Hair follicle dermal papilla cell (primary cell): ENCODE measurements at places on chromosomes 7 and 10. TPM values are rescaled to one million over a fixed set of nuclear protein-coding genes. Genes with fewer than 3 reads are reported as not detected.

Gene USP54
- 8.6 and 11.5 TPM in 2 replicates for total RNA-seq

Gene SYNPO2L
- under 0.01 TPM in 1 of 2 replicates, not detected in the other for total RNA-seq

Gene P4HA1
- total RNA-seq = 181 and 217 TPM in 2 replicates

Gene NKX6-2
- total RNA-seq = not detected in 2 replicates

Gene AKR1C4
- not detected in 2 replicates for total RNA-seq

Gene MRM2
- total RNA-seq = 16.2 and 17.8 TPM in 2 replicates

Gene NME8
- total RNA-seq = not detected in 2 replicates

Gene FLNC
- 87.9 and 107 TPM in 2 replicates for total RNA-seq

Gene CD36
- total RNA-seq = 7.5 and 8.9 TPM in 2 replicates

Gene UBE2H
- 62.4 and 63.3 TPM in 2 replicates for total RNA-seq

Gene DGKB
- total RNA-seq = 0.32 and 0.97 TPM in 2 replicates

Gene BMPR1A
- total RNA-seq = 72.3 and 87.5 TPM in 2 replicates

Gene KIAA1217
- 12.2 and 18.2 TPM in 2 replicates for total RNA-seq

Gene ZKSCAN5
- 14.2 and 14.6 TPM in 2 replicates for total RNA-seq

Gene DDC
- not detected in 2 replicates for total RNA-seq

Gene COL1A2
- total RNA-seq = 7,182 and 10,219 TPM in 2 replicates

Gene ZNF488
- under 0.01 TPM in 2 replicates for total RNA-seq

Gene ERVW-1
- total RNA-seq = not detected in 2 replicates

Gene UBE2D1
- 17.8 and 19.1 TPM in 2 replicates for total RNA-seq

Gene INMT
- total RNA-seq = 0.97 and 1.5 TPM in 2 replicates

Gene PALD1
- total RNA-seq = 0.12 and 0.16 TPM in 2 replicates

Gene EVX1
- total RNA-seq = not detected in 2 replicates

Gene CCDC172
- not detected in 2 replicates for total RNA-seq

Gene FAM25G
- not detected in 2 replicates for total RNA-seq

Gene LIPK
- not detected in 2 replicates for total RNA-seq

Gene GTPBP4
- 28.5 and 31.6 TPM in 2 replicates for total RNA-seq

Gene JAZF1
- 18.9 and 21.3 TPM in 2 replicates for total RNA-seq

Gene ITPRID1
- total RNA-seq = not detected in 2 replicates

Gene PDIA4
- total RNA-seq = 304 and 328 TPM in 2 replicates

Gene NPM3
- 44.3 and 58.3 TPM in 2 replicates for total RNA-seq

Gene AKR1C2
- total RNA-seq = 36.7 and 46.4 TPM in 2 replicates

Gene CTAGE4
- 0.49 and 1.9 TPM in 2 replicates for total RNA-seq

Gene GARIN1A
- total RNA-seq = 2.1 and 2.4 TPM in 2 replicates

Gene PNLIP
- total RNA-seq = not detected in 2 replicates

Gene LLCFC1
- total RNA-seq = not detected in 2 replicates

Gene TRIL
- 11.8 and 17.7 TPM in 2 replicates for total RNA-seq

Gene ZRANB1
- total RNA-seq = 26.2 and 29.2 TPM in 2 replicates

Gene VAX1
- total RNA-seq = not detected in 2 replicates

Gene GPR158
- total RNA-seq = 0.12 and 0.16 TPM in 2 replicates

Gene MEOX2
- 4.5 and 7.6 TPM in 2 replicates for total RNA-seq

Gene ALOX5
- not detected in 2 replicates for total RNA-seq

Gene CTAGE8
- 0.73 and 1.6 TPM in 2 replicates for total RNA-seq

Gene MRLN
- not detected in 2 replicates for total RNA-seq

Gene RGR
- total RNA-seq = not detected in 2 replicates

Gene GSDME
- total RNA-seq = 29.5 and 34.7 TPM in 2 replicates

Gene CALML3
- total RNA-seq = 0.12 TPM in 1 of 2 replicates, not detected in the other

Gene NPFFR1
- not detected in 2 replicates for total RNA-seq

Gene ENTPD1
- 0.24 and 0.32 TPM in 2 replicates for total RNA-seq

Gene FOXI2
- not detected in 2 replicates for total RNA-seq

Gene OR2F1
- total RNA-seq = not detected in 2 replicates

Gene RAPGEF5
- 0.49 and 0.85 TPM in 2 replicates for total RNA-seq

Gene OLAH
- total RNA-seq = not detected in 2 replicates

Gene ENO4
- 0.97 and 1.3 TPM in 2 replicates for total RNA-seq

Gene HABP2
- under 0.01 TPM in 1 of 2 replicates, not detected in the other for total RNA-seq

Gene CALN1
- total RNA-seq = not detected in 2 replicates

Gene OR2A1
- total RNA-seq = 0.12 and 0.16 TPM in 2 replicates

Gene MYPN
- 0.81 and 1.1 TPM in 2 replicates for total RNA-seq

Gene PIK3AP1
- not detected in 2 replicates for total RNA-seq
